T-helper 9 cell (primary cell): ENCODE measurements at places on chromosomes 1 and 21.

GRCh38 chr1:112565800-112566199 lies 53.1 kb downstream of the ST7L start:
- no peak for DNase-seq

DNA sequence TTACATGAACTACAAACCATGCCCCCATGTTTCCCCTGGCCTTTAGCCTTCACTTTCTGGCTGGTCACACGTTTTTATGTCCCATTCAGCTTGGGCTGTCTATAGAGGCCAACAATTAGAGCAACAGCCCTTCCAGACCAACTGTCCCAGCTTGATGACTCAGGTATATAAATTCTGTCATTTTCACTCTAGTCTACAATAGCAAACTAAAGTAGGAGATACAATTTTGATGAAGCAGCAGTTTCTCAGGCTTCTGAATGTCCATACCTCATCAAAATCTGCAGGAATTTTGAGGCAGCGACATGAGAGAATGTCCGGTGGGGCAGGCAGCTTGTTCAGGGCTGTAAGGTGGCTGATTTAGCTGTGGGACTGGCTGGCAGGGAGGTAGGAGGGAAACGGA lies 45.6 kb upstream of the VAV3 start:
- no peak for DNase-seq

- peak; percentile 50 for DNase-seq
These were observed at the start of gene SYTL1 for GRCh38 chr1:27341525-27342252. Gene SYTL1, plus strand, starts transcription at chr1:27342022. Its CDS starts 3,313 bp downstream, at chr1:27345335.

GRCh38 chr1:115172270-115172669 lies 83.0 kb upstream of the TSPAN2 start:
- no peak for DNase-seq

DNA sequence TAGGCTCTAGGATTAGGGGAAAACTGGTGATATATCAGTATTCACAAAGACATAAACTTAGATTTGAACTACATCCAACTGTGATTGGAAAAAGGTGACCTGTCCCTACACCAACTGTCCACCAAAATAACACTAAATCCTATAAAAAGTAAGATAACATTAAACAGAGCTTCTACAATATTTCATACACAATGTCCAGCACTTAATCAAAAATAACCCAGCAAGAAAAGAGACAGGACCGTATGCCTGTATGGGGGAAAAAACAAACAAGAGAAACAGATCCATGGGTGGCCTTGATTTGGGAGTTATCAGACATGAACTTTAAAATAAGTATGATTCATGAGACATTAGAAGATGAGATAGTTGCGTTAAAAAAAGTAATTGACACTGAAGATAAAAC lies 9.7 kb upstream of the COL6A2 start:
- no peak for DNase-seq

DNA sequence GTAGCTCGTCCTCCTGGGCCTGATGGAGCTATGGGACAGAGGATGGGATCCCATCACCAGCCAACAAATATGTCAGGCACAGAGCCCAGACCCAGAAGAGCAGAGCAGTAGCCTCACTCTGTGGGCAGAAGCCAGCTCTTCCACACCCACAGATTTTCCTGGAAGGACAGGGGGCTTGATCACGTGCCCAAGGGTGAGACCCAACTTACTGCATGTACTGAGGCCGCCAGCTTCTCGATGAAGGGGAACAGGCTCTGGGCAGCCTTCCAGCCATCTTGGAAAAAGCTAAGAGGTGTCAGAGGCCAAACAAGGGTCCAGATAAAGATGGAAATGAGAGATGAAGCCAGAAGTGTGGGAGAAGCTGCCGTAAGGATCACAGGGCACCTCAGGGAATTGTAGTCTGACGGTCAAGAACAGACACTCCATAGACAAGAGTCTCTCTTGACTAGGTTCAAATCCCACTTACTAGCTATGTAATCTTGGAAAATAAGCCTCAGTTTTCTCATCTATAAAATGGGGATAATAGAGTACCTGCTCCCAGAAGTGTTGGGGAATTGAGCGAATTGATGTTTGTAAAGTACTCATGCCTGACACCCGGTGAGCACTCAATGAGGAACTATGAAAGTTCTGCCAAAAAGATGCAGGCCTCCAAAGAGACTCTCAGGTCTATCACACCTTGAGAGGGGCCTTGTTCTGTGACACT lies 17.0 kb upstream of the TCEA3 start:
- no peak for DNase-seq

DNA sequence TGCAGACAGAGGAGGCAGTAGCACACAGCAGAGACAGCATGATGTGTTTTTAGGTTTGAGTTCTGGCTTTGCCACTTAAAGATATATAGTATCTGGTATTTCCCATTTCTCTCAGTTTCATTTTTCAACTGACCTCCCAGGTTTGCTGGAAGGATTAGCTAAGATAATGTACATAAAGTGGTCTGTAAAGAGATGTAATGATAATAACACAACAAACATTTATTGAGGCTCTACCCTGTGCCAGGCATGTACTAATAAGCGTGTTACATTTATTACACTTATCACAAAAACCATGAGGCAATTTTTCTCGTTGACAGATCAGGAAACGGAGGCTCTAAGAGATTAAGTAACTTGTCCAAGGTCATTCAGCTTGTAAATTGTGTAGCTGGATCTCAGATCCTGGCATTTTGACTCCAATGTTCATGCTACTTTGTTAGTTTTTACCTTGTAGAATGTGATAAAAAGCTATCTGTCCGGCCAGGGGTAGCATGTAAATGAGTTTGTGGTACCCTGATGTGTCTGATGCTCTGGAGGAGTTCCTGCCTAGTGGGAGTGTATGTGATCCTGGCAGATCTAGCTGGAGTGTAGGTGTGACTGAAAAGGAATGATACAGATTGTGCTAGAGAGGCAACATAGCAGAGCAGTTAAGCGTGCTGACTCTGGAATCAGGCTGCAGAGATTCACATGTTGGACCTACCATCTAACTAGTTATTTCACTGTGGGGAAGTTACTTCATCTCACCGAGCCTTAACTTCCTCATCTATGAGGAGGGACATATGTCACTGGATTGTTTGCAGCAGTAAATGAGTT lies 146.6 kb downstream of the VPS13D start:
- no peak for DNase-seq

GRCh38 chr1:29703596-29704370 lies 467.5 kb downstream of the PTPRU start:
- DNase-seq: no peak

GRCh38 chr1:204885288-204885711 lies 14.6 kb downstream of the NFASC start:
- DNase-seq: no peak

DNA sequence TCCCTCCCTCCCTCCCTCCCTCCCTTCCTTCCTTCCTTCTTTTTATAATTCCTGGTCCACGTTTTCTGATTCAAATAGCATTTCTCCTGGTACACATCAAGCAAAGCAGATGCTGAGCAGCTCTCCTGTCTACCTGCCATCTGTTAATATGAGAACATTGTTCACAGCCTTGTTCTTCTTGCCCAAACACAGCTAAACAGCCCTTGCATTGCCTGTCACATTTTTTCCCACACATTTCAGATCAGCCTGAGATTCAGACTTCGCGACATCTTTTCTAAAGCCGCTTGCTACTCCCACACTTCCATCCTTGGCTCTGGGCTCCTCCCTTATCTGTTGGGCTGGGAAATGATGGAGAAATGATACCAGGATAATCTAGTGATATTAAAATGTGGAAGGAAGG lies 200.5 kb downstream of the PCP4 start:
- no peak for DNase-seq

DNA sequence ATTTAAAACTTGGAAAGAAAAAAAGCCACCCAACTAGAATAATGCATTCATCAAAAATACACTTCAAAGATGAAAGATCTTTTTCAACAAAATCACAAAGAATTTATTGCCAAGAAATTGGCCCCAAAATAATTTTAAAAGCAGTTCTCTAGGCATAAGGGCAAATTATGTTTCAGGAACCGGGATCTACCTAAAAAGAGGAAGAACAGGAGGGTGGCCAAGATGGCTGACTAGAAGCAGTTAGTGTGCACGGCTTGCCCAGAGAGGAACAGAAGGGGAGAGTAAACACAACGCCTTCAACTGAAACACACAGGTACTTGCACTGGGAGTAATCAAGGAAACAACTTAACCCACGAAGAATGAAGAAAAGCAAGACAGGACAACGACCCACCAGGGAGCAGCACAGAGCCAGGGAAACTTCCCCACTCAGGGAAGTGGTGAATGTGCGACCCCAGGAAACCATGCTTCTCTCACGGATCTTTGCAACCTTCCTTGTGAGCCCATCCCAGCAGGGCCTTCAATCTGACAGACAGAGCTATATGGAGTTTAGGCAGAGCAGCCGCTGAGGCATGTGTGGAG lies 46.1 kb downstream of the ACKR1 start:
- no peak for DNase-seq

- no peak for DNase-seq
These were observed 3.5 kb upstream of the FCMR start for GRCh38 chr1:206925106-206925736.

DNA sequence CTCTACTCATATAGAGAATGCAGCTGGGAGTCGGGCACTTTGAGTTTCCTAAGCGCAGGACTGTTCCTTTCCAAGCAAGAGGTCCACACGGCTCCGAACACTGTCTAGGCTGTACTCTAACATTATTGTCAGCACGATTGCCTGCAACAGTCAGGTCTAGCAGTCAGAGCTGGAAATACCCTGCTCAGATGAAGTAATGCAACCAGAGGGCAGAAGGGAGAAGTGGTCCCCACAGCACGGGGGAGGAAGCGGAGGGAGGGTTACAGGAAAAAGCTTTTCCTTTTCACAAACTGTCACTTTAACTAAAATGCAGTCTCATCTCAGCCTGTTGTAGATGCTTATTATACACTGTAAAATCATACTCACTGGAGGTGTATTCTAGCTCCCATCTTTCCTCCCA lies 98.9 kb upstream of the SLC44A3 start:
- no peak for DNase-seq

GRCh38 chr1:113881661-113882060 lies 5.7 kb downstream of the BCL2L15 start:
- no peak for DNase-seq

- no peak for DNase-seq
These were observed 101.5 kb upstream of the TMEM51 start for GRCh38 chr1:15051882-15052528.

GRCh38 chr1:1841575-1841995 lies 49.3 kb downstream of the GNB1 start:
- no peak for DNase-seq

GRCh38 chr21:18147678-18148077 lies 97.0 kb upstream of the CHODL start:
- no peak for DNase-seq

- no peak for DNase-seq
These were observed 71.6 kb downstream of the NENF start for GRCh38 chr1:212504171-212504803.

DNA sequence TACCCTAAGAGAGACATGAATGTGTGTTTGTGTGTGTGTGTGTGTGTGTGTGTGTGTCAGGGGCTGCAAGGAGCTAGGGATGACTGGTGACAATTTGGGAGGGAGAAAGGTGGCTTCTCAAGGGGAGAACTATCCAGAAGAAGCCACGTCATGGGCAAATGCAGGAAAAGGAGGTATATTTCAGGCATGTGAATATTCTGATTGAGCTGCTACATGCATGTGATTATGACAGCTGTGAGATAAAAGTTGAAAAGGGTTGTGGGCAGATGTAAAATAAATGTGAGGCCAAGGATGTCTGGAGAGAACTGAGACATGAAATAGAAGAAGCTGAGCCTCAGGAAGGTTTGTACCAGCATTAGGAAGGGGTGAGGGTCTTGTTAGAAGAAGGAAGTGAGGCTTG lies 4.5 kb downstream of the CYP4A11 start:
- no peak for DNase-seq

DNA sequence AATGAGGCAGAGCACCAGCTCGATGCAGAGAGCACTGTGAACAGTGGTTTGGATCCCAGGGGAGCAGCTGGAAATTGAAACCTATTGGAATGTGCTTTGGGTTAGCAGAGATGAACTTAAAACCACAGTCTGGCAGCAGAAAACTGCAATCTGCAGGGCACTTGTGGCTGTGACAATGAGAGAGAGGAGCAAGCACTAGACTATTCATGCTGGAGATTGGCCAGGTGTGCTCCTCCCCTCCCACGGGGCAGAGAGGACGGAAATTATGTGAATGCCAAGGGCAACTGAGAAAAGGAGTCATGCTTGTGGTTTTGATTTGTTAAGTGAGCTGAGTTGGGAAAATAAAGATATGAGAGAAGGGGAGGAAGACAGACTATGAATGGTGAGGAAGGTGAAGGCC lies 38.1 kb downstream of the HSD3B2 start:
- no peak for DNase-seq

DNA sequence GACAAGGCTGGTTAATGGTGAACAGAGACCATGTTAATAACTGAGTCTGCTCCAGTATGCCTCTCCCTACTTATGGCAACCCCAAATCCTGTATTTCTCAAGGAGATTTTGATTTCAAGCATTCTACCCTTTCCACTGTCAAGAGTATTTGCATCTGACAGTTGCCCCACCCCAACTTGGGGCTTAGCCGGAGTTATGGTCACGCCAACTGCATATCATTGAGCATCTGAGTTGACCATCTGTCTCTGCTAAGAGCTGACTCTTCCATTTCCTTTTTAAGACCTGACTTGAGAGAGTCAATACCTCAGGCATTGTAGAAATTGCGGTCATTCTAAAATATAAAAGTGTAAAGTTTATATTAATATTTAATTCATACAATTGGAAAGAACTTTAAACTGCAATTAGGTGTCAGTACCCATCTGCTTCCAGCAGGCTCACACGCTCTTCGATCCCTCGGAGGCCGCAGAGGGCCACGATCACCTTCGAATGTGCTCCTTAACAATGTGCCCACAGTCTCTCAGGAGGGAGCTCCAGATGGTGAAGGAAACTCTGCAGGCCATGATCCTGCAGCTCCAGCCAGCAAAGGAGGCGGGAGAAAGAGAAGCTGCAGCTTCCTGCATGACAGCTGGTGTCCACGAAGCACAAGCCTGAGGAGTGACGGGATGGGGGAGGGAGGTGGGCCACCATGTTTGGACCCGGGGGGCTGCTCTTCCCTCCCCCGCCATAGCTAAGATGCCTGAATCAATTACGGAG lies 409.8 kb downstream of the DISC1 start:
- no peak for DNase-seq

GRCh38 chr1:214220891-214221290 lies 60.1 kb upstream of the SMYD2 start:
- no peak for DNase-seq

- no peak for DNase-seq
These were observed 252.9 kb upstream of the NR5A2 start for GRCh38 chr1:199774433-199775089.

GRCh38 chr1:204222764-204223055 lies 8.9 kb upstream of the GOLT1A start:
- DNase-seq: no peak
